Renal cortex interstitium (tissue), 15 donors: ENCODE measurements at places on chromosomes 4 and X. TPM values are rescaled to one million over a fixed set of nuclear protein-coding genes. Genes with fewer than 3 reads are reported as not detected.

PTPN13 gene
- 125 TPM for polyA plus RNA-seq

GAGE12H gene
- polyA plus RNA-seq: not detected

TECRL gene
- polyA plus RNA-seq: not detected

OFD1 gene
- 35.5 TPM for polyA plus RNA-seq

S100P gene
- polyA plus RNA-seq: 7.3 TPM

SERTM2 gene
- polyA plus RNA-seq: not detected

FABP2 gene
- polyA plus RNA-seq: 1.4 TPM

ZNF674 gene
- 6.7 TPM for polyA plus RNA-seq

ADH1C gene
- polyA plus RNA-seq: 121 TPM

USP17L29 gene
- polyA plus RNA-seq: not detected

OTC gene
- 0.15 TPM for polyA plus RNA-seq

NRK gene
- 14.4 TPM for polyA plus RNA-seq

H2BW1 gene
- not detected for polyA plus RNA-seq

DOK7 gene
- 2.2 TPM for polyA plus RNA-seq

WAS gene
- polyA plus RNA-seq: 3.0 TPM

GLRA3 gene
- polyA plus RNA-seq: 0.17 TPM

MAGEE2 gene
- polyA plus RNA-seq: 0.47 TPM

USP26 gene
- not detected for polyA plus RNA-seq
